ENCODE measurements at places on chromosomes 3 and 15. TPM values are rescaled to one million over a fixed set of nuclear protein-coding genes. Genes with fewer than 3 reads are reported as not detected.

The GUCA1C gene
- total RNA-seq, result not detected

The GOLGA6A gene
- total RNA-seq, result not detected

The CLDN16 gene
- not detected for total RNA-seq

The DPH6 gene
- 15.0 TPM for total RNA-seq

The DHFR2 gene
- 4.6 TPM for total RNA-seq
